ENCODE measurements at places on chromosomes 16 and 17.

- DNase-seq = no peak
Measured at GRCh38 chr16:50763211-50763610, 21.3 kb downstream of the CYLD start.

DNA sequence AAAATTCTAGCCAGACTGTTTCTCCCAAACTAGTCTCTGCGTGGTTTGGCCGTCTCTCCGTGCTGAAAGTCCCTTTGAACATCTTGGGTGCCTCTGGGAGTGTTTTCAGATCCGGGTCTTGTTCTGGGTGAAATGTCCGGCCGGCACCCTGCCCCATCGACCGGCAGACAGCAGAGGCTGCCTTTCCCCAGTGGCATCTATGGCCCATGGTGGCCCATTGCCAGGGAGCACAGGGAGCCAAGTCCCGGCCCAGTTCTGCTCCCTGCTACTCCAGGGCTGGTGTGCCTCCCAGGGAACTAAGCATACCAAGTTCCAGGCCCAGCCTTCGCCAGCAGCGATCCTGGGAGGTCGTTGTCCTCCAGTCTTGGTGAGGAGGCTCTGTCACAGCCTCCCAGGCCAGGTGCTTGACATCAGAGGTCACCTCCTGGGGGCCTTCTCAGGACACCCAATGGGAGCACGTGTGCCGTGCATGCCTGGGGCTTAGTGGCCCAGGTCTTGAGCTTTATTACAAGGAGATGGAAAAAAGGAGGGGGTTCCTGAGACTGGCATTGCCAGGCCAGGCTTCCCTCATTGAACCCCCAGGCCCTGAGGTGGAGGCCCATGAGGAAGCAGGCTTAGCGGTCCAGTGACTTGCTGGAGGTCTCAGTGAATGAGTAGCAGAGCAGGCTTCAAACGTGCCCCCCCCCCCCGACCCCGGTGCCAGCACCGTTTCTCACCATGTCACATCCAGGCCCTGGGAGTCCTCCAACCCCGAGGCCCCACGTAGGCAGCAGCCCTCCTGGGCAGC, 54.0 kb downstream of the PGS1 start:
- no peak for DNase-seq

GRCh38 chr17:80950466-80951120, 41.0 kb upstream of the CHMP6 start:
- DNase-seq = no peak

DNA sequence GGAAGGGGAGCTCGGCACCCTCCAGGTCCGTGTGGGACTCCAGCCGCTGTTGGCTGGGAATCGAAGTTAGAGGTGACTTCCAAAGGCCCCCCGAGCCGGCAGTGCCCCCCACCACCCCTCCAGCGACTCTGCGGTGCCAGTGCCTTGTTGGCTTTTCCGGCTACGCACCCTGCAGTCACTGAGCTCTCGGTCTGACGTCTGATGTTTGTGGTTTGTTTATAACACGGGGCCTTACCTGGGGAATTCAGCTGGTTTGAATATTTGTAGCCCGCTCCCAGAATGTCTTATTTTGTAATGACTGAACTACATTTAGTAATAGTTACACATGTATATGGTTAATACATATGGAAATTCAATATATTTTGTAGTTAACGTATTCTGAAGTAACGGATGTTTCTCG, 7.1 kb upstream of the BAIAP3 start:
- DNase-seq = no peak

DNA sequence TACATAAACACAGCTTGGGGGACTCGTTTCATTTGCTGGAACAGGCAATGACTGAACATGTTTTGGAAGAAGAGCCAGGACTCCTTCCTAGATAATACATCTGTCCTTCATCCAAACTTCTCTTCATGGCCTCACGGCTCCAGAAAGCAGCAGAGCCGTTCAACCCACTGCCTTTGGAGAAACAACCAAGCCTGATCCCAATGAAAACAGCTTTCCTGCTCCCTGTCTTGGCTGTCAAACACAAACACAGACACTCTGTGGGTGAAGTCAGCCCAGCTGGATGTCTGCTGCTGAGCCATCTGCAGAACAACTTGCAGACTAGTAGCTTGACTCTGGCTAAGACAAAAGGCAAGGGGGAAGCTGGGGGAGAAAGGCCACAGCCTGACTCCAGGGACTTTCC, 345.1 kb upstream of the PSMD7 start:
- DNase-seq = no peak

DNA sequence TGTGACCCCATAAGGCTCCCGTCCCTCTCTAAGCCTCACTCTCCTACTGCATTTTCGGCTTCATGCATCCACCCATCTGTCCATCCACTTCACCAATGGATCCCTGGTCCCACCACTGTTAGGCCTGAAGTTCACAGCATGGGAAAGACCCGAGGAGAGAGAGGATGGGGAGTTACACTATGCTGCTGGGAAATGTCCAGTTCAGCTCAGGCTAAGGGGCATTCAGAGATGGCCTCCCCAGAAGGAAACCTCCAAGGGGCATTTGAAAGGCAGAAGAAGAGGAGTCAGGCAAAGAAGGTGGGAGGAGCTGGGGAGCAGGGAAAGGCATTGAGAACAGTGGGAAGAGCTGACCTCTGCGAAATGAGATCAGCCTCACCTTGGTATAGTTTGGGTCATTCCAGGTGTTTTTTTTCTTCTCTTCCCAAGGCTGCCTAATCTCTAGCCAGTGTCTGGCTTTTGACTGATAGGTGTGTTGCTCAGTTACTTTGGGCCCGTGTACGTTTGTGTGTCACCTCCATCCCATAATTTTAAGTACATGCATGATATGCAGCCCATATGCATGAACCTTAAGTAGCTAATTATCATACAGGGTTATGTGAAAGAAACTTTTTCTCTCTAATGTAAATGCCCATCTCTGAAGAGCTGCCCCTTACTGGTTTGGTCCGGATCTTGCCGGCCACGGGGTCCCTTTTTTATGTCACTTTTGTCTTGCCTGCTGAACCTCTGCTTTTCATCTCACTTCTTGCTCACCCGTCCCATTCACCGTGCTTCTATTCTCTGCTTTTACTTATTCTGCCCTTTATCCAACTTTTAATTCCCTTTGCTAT, 11.6 kb upstream of the DRC7 start:
- no peak for DNase-seq

GRCh38 chr16:67544844-67545664, 16.4 kb downstream of the RIPOR1 start:
- no peak for DNase-seq

GRCh38 chr17:2957631-2958286, 105.6 kb downstream of the OR1D5 start:
- DNase-seq = no peak

DNA sequence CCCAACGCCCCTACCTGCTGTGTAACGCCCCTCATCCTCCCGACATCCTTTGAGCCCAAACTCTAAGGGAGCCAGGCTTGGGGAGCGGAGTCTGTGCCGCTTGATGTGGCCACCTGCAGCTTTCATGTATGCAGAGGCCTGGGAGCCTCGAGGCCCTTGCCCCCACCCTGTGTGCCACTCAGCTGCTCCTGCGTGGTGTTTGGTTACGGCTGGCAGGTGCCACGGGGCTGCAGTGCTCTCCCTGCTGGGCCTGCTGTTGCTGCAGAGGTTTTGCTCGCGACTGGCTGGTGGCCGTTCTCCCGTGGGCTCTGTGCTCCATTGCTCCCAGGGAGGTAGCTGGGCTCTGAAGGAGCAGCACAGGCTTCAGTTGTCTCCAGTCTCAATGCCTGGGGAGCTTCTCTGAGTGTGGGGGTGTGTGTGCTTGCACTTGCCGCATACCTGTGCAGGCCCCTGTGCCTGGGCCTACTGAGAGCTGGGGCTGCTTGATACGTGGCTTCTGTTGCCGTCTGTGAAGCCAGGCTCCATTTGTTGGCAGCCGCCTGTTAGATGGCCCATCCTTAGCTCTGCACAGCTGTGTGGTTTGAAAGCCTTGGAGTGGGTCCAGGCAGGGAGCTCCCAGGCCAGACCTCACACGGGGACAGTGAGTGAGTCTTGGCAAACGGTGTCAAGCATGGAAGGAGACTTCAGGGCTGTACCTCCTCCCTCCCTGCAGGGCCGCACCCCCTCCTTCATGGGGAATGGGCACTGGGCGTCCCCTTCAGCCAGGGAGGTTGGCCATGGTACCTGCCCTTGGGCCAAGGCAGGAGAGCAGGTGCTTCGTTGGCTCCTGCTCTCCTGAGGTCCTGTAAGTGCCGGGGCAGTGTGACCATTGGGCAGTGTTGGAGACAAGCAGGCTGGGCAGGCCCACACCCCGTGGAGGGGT, 47.2 kb downstream of the PDPK1 start:
- peak; percentile 3 for DNase-seq

DNA sequence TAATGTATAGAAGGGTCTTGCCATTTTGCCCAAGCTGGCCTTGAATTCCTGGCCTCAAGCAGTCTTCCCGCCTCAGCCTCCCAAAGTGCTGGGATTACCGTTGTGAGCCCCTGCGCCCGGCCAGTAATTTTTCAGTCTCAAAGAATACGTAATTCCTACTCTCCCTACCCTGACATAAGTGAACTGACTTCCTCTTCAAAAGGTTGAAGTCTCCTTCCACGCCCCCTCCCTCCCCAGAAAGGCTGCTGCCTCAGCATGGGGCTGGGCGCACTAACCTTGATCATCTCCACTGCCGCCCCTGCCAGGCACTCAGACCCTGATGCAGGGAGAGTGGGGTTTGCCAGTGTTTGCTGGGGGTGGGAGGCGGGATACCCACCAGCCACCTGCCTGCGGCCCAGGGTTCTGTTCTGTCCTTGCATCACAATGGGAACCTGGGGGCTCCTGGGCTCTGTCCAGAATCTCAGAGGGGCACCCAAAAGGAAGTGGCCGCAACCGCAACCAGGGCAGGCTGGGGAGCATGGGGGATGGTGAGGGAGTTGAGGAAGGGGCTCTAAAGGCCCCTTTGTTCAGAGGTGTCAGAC, 27.5 kb downstream of the KIFC3 start:
- DNase-seq = no peak

GRCh38 chr16:65634291-65634690, 512.4 kb upstream of the CDH11 start:
- no peak for DNase-seq

GRCh38 chr16:85055493-85056210, 28.1 kb downstream of the KIAA0513 start:
- peak; percentile 21 for DNase-seq

DNA sequence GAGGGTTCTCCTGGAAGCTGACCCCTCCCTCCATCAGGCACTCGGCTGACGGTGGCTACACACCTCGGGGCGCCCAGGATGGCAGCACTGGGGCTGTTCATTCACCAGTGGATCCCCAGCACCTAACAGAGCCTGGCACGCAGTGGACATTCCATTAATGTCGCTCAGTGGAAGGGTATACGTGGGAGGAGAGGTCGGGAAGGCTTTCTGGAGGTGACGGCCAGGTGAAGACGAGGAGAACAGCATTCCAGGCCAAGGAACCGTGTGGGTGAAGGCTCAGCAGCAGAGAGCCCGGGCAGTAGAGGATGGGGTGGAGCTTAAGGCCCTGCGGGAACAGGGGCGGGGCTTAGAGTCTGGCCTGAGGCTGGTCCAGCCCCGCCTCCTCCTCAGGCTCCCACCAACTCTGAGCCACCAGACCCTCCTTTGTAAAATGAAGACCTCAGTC, 2.5 kb upstream of the HS3ST6 start:
- DNase-seq = no peak

DNA sequence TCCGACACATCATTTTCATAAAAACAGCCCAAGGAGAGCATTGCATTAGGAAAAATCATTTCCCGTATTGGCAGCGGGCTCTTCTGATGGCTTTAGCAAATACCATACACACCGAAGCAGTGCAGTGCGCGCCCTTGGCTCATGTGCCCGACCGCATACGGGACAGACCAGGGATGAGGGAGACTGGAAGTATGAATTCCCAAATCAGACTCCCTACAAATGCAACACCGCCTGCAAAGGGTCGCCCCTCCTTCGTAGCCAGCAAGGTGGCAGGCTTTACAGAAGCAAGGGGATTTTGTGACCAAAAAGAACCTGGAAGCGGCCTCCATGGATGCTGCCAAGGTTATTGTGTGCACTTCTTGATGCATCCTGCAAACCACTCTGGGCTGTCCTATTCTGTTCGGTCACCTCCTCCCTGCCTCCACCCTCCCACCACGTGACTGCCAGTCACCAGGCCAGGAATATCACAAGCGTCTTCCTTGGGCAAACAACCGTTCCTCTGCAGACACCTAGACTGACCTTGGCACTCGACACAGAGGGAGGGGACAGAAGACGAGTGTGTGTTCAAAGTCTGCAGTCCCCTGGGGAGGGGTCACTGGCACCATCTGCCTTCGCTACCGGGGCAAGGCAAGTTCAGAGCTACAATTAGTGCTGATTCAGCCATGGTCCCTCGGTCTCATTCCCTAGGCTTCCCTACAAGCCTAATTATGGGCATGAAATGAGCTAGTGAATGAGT, 460.4 kb downstream of the SLC39A11 start:
- DNase-seq = no peak

GRCh38 chr16:87778476-87778829, 12.7 kb upstream of the KLHDC4 start:
- no peak for DNase-seq

DNA sequence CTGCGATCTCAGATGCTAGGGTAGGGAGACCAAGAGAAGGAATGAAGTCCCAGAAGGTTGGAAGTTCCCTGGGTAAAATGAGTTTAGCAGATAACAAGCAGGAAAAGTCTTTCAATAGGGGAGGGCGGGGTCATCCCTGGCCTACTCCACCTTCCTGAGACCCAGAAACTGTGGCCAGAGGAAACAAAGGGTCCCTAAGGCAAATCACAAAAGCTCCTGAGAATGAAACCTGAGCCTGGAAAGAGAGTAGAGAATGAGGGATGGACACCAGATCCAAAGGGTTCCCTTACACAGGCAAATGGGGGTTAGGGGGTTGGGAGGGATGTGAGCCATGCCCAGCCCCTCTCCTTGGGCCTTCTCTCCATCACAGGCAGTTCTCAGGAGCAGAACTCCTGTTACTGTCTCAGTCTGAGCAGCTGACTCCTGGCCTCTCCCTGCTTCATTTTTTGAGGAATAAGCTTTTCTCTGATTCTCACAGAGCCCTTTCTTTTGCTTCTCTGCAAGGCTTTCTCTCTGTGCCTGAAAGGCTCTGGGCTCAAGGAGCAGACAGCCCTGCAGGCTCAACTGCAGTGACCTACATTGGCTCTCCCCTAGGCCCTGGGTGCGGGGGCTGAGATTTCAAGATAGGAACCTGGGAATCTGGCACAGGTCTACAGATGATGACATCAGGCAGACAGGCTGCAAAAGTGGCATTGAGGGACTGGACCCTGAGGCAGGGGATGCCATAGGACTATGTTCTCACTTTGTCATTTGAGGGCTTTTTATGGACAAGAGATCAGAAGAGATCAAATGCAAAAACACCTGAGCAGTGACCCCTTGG, 9.8 kb upstream of the NR1D1 start:
- no peak for DNase-seq

- DNase-seq = no peak
Measured at GRCh38 chr16:75423723-75424104, 9.6 kb downstream of the CFDP1 start.

All from GM04503 (cell line).